ENCODE measurements at places on chromosomes 6 and 20.

- no peak for DNase-seq
Measured at GRCh38 chr20:20442466-20442865, 74.6 kb downstream of the INSM1 start.

GRCh38 chr6:116633685-116634084 is 17.4 kb downstream of the RSPH4A start:
- DNase-seq = no peak

GRCh38 chr20:14355791-14356190 is 18.4 kb upstream of the FLRT3 start:
- no peak for DNase-seq

GRCh38 chr6:85121158-85121557 is 328.7 kb upstream of the NT5E start:
- no peak for DNase-seq

- DNase-seq = no peak
Measured at GRCh38 chr20:9068233-9068801, 570 bp upstream of the PLCB4 start.
